Stimulated activated CD4-positive, alpha-beta T cell treated with anti-CD3 and anti-CD28 coated beads, Interleukin-15, amount 100 ng/mL, for 48 hours (primary cell): ENCODE measurements at places on chromosomes 11 and 22.

GRCh38 chr11:95999711-96000406 is 76.0 kb upstream of the MTMR2 start:
- no peak for DNase-seq

DNA sequence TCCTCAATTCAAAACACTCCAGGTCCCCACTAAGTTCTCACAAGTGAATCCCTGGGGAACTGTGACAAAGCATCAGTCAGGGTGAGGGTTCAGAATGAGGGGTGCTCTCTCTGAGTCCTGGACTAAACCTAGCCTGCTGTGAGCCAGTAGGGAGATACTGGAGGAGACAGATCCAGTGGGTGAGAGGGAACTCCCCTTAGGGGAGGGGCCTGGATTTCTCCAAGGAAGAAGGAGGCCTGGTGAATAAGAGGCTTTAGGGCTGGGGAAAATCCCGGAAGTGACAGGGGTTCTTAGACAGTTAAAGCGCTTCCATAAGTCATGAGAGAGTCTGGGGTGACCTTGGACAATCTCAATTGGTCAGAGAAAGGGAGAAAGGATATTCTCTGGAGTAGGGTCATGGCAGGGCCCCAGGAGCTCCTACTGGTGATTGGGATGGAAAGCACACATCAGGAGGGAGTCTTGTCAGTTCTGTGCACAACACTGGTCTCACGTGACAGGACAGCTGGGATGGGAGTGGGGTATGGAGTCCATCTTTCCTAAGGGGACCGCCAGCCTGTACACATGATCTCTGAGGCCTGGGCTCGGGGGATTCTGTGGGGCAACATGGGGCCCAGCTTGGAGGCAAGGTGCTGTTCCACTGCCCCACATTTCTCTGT is 1.5 kb downstream of the TBC1D10A start:
- no peak for DNase-seq

DNA sequence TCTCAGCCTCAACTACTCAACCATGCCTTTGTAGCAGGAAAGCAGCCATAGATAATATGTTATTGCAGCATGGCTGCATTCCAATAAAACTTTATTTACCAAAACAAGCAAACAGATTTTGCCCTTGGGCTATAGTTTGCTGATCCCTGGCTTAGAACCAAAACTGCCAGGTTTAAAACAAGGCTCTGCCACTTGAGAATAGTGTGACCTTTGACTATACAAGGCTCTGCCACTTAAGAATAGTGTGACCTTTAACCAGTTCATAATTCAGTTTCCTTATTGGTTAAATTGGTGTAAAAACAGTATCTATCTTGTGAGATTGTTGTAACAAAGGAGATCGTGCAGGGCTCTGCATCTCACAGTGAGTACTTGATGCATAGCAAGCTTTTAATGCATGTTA is 217.3 kb upstream of the MTNR1B start:
- DNase-seq: no peak

DNA sequence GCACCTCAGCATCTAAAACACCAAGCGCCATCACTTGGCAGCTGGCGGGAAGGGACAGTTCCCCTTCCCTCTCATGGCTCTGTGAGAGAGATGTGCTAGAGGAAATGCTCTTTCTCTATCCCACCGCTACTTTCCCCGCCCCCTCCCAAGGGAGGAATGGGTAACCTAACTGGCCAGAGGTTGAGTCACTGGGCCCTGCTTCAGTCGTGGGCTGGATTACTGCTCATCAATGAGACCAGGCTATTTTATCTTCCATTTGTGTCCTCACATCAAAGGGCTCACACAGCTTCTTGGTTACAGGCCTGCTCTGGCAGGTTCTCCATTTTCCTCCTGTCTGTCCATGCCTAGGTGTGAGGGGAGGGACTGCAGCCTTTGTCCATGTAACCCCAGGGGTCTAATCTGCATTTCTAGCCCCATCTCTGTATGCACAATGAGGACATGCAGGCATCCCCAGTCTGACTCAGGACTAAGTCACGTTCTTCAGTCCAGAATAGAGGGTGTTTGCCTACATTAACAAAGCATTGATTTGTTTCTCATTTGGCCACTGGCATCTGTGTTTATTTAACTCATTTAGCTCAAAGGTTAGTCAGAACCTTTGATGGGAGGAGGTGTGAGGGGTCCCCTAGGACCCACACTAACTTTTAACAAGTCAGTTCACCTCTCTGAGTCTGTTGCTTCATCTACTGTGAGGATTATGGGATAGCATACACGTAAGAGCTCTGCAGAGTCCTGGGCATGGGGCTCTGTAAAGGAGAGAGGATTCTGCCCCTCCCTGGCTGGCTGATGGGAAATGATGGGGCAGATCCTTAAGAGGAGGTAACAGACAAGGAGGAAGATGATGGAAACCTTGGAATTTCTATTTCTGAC is 99.1 kb downstream of the XRRA1 start:
- no peak for DNase-seq

DNA sequence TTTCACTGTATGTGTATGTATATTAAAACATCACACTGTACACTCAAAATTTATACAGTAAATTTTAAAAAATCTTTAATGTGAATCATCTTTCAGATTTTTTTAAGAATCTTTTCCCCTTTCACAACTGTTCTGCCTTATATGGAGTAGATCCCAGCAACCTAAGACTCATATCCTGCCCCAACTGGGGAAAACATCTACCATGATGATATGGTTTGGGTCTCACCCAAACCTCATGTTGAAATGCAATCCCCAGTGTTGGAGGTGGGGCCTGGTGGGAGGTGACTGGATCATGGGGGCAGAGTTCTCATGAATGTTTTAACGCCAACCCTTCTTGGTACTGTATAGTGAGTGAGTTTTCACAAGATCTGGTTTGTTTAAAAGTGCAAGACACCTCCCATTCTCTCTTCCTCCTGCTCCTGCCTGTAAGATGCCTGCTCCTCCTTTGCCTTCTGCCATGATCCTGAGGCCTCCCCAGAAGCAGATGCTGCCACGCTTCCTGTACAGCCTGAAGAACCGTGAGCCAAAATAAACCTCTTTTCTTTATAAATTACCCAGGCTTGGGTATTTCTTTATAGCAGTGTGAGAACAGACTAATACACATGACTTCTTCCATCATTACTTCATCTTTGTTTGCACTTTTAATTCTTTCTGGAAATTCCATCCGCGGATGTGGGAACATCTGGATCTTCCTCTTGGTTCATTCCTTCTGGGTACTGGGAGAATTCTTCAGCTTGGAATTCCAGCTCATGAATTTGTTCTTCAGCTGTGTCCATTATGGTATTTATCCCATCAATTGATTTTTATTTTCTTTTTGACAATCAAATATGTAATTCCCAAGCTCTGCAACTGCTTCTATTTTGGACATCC is 36.9 kb downstream of the LINC01488 start:
- no peak for DNase-seq

GRCh38 chr11:127656116-127656836 is 655.7 kb upstream of the KIRREL3 start:
- DNase-seq: no peak

DNA sequence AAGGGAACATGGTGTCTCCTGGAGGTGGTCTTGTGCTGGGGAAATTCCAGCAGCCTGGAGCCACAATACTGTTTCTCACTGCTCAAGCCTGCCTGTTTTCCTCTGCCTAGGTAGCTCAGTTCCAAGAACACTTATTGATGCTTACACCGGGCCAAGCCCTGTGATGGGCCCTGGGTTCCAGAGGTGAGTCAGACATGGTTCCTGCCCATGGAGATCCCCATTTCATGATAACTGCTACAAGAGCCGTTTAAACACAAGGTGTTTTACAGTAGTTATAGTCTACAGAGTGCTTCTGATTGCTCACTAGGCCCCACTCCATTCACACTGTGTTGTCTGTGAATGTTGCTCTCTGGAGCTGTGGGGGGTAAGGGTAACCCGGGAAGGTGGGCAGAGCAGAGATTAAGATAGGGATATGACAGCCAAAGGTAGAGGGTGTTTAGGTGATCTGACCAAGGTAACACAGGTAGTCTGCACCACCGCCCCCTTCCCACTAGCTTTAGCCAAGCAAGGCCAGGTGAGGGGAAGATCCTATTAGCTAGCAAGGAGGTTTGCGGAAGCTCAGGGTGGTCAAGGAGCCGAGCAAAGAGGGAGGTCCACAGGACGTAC is 696 bp upstream of the MICAL2 start:
- DNase-seq: peak; percentile 15

- DNase-seq: no peak
Measured at GRCh38 chr11:122028545-122028944, 87.5 kb downstream of the BLID start.

DNA sequence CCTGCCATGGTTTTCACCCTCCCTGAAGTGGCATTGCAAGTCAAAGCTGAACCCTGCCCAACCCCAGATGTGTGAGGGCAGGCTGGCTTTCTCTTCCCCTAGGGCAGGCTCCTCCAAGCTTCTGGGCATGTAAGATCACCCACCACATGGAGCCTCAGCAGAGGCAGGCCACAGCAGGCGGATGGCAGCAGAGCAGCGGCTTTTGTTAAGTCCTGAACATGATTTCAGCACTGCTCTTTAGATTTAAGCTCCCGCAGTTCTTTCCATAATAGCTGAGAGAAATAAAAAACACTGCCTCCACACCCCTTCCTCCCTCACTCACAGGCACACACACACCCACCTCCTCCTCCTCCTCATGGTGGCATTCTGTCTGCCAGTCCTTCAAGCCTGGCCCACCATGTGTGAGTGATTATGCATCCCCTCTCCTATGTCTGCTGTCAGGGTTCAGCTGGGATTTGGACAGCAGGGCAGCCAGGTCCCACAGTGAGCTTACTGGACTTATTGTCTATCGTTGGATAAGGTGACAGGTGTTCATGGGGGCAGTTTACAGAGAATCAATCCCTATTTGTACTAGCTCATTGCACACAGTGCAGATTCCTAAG is 5.0 kb upstream of the NTM start:
- no peak for DNase-seq

- no peak for DNase-seq
Measured at GRCh38 chr22:37192204-37192603, 4.2 kb upstream of the C1QTNF6 start.

DNA sequence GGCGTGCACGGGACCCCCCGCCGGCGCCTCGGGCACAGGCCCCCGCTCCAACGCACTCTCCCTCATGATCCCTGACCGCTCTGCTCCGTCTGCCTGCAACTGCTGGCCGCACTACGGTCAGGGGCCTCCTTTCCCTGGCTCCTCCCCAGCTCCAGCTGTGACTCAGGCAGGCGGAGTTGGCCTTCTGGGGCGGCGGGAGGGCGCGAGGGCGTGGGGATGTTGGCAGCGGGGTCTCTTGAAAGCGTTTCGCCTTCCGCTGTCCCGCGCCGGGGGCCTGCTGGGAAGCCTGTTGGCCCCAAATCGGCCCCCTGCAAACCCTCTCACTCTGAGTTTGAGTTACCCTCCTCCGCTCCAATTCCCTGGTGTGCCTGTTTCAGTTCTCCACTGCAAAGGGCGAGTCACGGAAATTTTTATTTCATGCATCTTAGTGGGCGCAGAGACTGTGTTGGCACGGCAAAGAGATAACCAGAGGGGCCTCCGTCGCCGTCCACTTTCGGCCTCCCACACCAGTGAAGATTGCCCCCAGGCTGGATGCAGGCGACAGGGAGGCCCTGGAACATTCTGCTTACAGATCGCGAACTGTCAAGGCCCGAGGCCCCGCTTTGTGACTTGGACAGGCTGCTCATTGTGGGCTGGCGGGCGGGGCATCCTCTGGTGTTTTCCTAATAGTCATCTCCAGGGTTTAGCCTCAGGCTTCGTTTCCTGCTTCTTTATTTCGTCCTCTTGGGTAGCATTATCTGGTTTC is at the start of gene CAVIN3:
Gene CAVIN3 (minus strand): TSS at position 91 of the 745 bp plus-strand sequence. CDS start 25 bp downstream, at position 66.
- DNase-seq: peak; percentile 78

DNA sequence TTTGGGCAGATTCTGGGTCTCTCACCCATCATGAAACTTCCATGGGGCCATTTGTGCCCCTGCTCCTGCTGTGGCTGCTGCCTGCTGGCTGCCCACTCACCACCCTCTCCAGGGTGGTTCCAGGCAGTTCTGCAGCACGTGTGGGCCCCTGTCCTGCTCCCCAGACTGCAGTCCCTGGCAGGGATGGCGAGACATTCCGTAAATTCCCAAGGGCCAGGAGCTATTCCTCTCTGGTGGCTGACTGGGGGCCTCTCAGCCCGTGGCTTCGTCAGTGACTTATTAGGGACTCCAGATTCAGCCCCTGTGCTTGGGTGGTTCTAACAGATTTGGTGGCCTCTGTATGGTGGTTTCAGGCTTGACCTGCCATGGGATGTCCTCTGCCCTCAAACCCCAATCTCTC is 3.9 kb upstream of the SLC22A8 start:
- DNase-seq: no peak

DNA sequence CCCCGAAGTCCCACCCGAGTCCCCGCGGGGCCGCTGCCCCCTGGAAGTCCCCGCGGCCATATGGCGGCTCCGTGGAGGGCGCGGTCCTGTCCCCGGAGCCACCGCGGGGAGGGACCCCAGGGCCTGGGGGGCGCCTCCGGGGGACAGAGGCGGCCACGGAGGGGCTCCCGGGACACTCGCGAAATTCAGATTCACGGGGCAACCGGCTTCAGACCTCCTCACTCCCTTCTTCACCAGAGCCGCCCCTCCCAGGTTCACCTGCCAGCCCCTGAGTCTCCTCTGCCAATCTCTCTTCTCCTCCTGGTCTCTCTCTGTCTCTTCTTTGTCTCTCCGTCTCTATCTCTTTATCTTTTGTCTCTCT is 28.2 kb upstream of the TOLLIP start:
- no peak for DNase-seq
